ENCODE measurements at places on chromosomes 5 and 9.

GRCh38 chr5:159515909-159516415 is 185.7 kb upstream of the IL12B start:
- peak; percentile 66 for DNase-seq

GRCh38 chr5:126869005-126869451 is 92.1 kb downstream of the LMNB1 start:
- peak; percentile 54 for DNase-seq

DNA sequence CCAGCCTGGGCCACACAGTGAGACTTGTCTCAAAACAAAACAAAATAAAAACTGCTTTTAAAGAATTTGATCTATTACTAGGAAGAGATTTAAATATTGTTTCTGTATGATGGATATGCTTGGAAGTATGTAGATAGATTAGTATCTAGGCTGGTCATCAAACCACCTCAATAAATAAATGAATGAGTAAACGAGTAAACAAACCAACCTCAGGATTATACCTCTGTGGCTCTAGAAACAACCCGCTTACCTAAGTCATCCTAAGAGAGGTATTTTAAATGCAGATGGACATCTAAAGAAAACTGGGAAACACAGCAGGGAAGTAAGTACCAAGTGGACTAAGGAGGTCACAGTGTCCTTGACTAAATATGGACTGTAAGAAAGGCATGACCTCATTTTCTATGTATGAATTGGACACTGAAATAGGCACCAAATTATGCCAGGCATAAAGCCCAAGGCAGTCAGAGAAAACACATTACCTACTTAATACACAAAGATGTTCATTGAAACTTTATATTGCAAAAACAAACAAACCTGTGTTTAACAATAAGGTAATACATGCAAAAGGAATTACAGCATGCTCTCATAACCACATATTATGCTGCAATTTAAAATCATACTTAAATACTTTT is 7.3 kb downstream of the ANKH start:
- DNase-seq, result no peak

GRCh38 chr9:35277628-35278359 is 116.0 kb downstream of the UNC13B start:
- DNase-seq, result peak; percentile 91

DNA sequence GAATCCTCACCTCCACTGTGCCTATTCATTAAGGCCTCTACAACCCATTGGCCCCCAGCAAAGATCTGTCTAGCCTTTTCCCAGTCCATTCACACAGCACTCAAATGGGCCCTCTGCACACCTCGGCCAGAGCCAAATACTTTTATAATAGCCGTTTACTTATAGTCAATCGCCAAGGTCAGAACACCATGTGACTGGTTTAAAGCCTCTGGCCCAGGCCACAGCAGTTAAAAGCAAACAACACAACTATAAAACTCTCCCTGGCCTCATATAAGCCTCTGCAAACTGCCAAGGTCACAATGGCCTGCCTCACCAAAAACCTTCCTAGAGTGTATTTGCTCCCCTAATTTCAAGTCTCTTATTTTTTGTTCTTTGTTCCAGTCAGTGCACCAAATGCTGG is 562.6 kb downstream of the CAAP1 start:
- DNase-seq, result no peak

DNA sequence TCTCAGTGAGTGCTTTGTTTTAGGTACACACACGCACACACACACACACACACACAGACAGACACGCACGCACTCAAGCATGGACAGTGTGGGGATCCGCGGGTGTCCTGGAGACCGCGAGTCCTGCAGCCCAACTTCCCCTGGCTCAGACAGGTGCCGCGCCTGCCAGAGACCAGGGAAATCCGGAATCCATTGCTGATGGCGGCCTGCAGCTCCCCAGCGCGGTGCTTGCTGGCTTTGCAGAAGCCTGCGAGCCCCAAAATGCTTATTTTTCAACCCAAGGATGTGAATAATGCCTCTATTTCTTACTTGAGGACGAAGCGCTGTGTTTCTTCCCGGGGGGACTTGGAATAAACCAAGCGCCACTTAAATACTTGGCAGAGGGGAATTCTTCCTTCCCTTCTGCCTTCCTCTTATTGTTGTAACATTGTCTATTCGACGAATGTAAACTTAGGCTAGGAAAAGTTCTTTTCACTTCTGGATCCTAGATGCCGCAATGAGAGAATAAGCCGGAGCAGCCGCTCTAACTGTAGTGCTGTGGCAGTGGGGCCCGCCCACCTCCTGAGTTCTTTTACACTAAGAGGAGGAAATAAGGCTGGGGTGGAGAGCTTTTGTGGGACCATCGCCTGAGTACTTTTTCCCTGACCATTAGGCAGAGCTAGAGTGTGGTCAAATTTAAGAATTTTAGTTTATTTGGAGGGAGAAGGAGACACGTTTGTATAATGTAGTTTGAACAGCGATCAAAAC is 802 bp downstream of the ITGA2 start:
- peak; percentile 56 for DNase-seq

DNA sequence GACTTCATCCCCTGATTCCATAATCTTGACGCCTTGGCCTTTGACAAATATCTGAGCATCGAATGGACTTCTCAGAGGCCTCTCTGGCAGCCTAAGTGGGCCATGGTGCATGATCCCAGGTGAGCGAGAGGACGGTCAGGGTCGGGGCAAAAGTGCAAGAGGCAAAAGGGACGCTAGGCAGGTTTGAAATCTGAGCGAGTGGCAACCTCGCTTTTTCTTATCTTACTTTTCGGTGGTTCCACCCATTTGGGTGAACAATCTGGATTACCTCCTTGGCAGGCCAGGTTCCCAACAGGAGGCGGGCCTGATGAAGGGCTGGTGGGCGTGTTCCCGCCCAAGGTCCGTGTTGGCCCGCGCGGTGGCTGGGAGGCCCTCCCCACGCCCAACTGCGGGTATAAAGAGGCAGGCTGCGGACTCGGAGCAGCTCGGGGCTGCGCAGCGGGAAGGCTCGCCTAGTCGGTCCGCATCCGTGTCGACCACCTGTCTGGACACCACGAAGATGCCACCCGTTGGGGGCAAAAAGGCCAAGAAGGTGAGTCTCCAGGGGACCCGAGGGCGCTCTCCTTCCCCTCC is at the start of gene BHMT:
Gene BHMT, plus strand, starts transcription at position 423 of the 573 bp plus-strand sequence. Its CDS starts 77 bp downstream, at position 500.
- DNase-seq, result no peak

DNA sequence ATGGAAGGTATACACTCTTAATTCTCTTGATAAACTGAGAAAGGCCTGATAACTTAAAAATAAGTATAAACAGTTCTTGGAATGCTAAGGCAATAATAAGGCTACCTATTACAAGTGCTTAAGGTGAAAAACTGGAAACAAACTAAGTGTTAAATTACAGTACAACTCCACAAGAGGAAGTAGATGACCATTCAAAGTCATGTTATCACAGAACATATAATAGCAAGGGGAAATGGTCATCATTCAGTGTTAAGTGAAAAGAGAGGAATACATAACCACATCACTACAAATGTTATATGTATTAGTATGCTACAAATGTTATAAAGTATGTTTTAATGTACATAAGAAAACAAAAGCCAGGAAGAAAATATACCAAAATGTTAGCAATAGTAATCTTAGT is 135.9 kb downstream of the CCDC192 start:
- no peak for DNase-seq

DNA sequence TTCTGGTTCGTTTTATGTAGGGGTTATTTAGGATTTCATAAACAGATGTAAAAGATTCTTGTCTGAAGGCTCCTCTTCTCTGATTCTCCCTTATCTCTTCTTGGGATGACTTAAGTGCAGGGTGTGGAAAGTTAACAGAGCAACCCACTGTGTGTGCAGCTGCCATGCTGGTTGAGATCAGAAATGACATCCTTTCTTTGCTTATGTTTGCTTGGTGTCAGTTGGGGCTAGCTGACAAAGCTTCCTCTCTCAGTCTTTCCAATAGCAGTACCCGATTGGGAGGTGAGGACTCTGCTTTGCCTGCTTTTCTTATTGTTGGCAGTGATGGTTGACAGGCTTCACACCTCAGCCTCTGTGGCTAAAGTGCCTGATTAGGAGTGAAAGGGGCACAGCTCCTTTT is 26.5 kb downstream of the OGN start:
- DNase-seq, result no peak

DNA sequence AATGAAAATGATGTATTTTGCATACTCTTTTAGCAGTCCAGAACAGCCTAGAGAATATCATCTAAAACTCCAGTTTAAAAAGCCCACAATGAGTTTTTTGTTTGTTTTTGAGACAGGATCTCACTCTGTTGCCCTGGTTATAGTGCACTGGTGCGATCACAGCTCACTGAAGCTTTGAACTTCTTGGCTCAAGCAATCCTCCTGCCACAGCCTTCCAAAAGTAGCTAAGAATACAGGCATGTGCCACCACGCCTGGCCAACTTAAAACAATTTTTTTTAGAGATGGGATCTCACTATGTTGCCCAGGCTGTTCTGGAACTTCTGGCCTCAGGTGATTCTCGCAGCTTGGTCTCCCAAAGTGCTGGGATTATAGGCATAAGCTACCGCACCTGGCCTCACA is 175.7 kb downstream of the FBN2 start:
- no peak for DNase-seq

- no peak for DNase-seq
These were observed 7.2 kb upstream of the POU4F3 start for GRCh38 chr5:146331423-146331822.

DNA sequence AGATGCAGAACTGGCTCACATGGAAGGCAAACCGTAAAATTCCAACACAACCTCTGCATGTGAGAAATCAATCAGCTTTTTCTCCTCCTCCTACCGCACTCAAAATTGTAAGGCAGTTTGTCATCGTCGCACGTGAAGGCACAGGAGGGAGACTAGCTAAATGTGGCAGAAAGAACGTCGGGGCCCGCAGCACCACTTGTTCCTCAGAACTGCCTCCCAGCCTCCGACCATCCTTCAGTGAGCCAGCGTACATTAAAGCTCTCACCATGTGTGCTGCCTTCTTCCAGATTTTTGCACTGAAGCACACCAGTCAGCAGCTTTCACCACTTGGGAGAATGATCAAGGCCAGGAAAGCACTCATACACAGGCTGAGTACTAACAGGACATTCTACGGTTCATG is 105.9 kb downstream of the RFX3 start:
- DNase-seq, result no peak

GRCh38 chr5:65411356-65411755 is 70.4 kb downstream of the ADAMTS6 start:
- DNase-seq, result no peak

GRCh38 chr5:118894709-118895108 is 93.6 kb downstream of the DTWD2 start:
- DNase-seq, result no peak

DNA sequence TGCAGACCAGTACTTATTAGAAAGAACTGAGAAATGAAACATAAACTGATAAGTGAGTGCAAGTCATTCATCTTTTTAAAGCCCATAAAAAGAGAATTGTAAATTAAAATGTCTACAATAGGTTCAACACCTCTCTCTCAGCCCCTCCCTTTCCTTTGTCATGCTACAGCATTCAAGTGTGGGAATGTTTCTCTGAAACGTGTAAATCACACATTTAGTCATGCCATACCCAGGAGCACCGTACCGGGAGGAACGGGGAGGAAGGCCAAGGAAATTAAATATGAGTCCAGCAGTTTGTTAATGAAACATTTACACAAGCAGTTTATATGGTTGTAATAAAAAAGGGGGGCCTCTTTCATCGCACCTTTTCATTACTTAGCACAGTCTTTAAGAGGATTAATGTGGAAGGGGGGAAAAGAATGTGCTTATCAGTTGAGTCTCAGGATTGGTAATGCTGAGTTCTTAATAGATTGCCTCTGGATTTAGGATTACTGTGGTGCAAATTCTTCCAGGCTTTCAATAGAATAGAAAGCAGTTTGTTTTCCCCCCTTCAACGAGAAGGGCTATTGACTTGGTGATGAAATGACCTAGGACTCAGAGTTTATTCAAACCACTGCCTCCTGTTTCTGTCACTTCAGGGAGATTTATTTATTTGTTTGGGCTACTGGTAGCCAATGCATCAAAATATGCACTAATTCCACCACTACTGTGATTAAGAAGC is 176.0 kb upstream of the ZNF608 start:
- no peak for DNase-seq

GRCh38 chr9:18009902-18010301 is 431.0 kb downstream of the SH3GL2 start:
- DNase-seq, result no peak

- no peak for DNase-seq
These were observed 153.4 kb upstream of the PTCH1 start for GRCh38 chr9:95670122-95670521.

- no peak for DNase-seq
These were observed 802.2 kb downstream of the CDH12 start for GRCh38 chr5:22050931-22051330.

DNA sequence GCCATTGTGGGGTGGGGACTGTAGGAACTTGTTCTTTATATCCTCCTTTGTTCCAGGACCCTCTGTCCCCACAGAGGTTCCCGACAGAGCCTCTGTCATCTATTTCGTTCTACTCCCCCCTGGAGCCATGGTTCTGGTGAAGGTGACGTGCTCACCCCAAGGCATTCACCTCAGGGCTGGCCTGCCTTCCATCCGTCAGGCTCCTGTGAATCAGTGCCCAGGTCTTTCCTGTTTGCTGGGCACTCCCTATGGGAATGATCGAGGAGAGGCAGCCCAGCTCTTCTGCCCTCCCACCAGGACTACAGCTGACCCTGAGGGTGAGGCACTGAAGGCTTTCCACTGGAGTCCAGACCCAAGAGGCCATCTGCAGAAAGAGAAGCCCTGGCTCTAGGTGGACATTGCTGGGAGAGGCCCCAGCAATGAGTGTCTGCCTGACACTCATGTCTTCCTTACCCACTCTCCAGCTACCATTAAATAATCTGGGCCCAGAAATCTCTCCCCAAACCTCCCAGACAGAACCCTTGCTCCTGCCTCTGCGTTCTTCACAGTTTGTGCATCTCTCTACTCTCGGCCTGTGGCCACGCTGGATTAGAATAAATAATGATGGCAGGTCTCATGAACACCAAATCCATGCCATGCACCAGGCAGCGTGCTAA is 214.2 kb downstream of the FSTL4 start:
- no peak for DNase-seq

DNA sequence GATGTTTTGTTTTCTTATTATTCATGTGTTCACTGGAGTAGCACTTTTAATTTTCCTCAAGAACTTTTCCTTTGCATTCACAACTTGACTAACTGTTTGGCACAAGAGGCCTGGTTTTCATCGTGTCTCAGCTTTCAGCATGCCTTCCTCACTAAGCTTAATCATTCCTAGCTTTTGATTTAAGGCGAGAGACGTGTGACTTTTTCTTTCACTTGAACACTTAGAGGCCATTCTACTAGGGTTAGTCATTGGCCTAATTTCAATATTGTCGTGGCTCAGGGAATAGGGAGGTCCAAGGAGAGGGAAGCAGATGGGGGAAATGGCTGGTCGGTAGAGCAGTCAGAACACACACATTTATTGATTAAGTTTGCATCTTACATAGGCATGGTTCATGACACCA is 94.0 kb downstream of the ZNF462 start:
- peak; percentile 36 for DNase-seq

DNA sequence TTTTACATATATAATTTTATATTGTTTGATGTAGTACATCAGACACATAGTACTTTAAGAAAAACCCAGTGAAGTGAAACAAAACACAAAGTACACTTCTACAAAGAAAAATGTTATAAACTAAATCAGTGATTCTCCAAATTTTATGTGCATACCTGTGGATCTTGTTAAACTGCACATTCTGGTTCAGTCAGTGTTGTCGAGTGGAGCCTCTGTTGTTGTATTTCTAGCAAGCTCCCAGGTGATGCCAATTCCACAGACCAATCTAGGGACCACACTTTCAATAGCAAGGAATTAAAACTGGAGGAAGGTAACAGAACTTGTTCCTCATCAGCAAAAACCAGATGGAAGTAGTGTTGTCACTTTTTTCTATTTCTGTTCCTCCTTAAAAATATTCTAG is 183.8 kb upstream of the CD180 start:
- no peak for DNase-seq
